ENCODE measurements at places on chromosomes 12 and 14. TPM values are rescaled to one million over a fixed set of nuclear protein-coding genes. Genes with fewer than 3 reads are reported as not detected.
A peak's percentile ranks its signal among the peaks of the same experiment; 100 is the strongest.

Gene TRMT5
- total RNA-seq: 2.8 TPM

DNA sequence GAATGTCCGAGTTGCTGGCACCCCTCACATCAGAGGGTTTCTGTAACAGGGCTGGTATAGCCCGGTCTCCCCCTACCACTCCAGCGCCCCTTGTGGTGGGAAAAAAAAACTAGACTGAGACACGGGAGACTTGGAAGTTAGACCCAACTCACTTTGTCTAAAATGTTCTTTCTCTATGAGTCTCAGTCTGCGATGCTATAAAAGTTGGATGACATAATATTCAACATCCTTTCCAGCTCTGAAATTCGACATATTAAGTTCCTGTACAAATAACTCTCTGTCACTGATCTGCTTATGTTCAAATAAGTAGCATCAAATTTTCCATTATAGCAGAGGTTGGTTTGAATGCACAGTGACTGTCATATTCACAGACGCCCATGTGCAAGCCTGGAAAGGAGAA lies 25.7 kb upstream of the TC2N start:
- peak; percentile 31 for DNase-seq

GRCh38 chr12:1606021-1606622 lies 11.7 kb upstream of the FBXL14 start:
- DNase-seq: peak; percentile 31

DNA sequence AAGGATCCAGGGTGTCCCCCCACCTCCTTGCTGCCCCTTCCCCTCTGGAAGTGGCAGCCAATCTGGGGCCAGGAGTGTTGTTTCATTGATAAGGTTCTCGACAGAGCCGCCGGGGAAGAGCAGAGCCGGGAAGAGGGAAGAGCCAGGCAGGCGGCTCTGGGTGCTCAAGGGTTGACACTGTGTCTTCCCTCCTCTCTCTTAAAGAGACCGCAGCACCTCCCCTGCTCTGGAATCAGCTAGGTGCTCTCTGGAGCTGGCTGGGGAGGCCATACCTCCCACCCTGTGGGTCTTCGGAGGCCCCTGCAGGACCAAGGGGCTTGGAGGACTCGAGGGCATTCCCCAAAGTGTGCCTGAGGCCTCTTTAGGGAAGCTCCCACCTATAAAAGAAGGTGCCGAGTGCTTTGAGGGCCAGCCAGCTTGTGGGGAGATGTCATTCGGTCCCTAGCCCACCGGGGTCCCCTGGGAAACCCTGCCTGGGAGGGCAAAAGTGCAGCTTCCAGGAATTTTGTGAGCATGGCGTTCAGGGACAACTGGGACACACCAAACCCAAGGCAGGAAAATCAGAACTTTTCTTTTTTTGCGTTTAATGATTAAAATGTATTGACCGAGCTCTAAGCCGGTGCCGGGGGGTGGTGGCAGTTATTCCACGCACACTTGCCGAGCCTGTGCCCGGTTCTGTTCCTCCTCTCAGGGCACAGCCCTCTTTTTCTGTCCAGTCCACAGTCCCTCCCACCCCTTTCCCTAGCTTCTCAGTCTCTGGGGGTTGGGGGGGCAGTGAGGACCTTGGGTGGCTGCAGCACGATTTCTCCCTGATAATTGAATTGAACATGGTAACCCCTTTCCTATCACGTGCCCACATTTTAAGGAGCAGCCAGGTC lies 3.0 kb downstream of the SETD1B start:
- DNase-seq: no peak

DNA sequence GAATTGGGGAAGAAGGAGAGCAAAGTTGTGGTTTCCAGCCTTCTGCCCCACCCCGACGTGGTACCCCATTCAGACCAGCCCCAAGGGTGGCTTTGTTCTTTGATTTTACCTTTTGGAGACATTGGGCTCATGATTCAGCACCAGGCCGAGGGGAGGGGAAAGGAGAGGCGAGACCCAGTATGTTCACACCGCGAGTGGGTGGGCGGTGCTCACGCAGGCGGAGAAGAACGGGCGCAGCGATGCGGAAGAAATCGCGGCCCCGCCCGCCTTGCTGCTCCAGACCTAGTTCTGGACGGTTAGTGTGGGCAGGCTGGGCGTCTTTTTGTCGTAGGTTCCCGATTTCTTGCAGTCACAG lies 963 bp downstream of the ATL1 start:
- no peak for DNase-seq

Gene RAD51AP1
- 0.34 TPM for total RNA-seq

Gene SLC4A8
- 0.83 TPM for total RNA-seq

DNA sequence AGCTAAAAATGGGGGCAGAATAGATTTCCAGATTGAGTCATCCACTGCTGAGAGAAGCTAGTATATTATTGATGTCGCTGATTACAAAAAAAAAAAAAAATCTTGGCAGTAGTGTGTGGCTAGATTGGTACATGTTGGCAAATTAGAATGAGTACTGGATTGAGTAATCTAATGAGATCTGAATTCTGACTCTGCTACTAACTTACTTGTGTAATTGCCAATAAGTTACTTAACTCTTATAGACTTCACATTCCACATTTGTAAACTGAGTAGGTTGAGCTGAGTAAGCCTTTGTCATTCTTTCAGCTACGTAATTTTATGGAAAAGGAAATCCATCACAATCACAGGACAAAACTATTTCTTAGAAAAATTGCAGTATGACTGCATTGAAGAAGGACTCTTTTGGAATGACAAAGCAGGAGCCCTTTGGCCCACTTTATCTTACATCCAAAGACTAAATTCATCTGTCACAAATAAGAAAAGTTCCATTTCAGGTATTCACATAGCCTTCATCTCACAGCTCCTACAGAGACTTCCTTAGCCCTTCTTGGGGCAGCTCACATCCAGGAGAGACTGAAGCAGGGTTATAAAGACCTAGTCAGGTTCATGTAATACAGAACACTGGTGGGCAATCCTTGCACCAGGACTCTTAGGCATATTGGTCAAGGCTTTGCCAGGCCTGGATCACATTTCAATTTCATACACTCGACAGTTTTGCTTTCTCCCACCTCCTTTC lies 197.3 kb upstream of the CPNE8 start:
- DNase-seq: no peak

DNA sequence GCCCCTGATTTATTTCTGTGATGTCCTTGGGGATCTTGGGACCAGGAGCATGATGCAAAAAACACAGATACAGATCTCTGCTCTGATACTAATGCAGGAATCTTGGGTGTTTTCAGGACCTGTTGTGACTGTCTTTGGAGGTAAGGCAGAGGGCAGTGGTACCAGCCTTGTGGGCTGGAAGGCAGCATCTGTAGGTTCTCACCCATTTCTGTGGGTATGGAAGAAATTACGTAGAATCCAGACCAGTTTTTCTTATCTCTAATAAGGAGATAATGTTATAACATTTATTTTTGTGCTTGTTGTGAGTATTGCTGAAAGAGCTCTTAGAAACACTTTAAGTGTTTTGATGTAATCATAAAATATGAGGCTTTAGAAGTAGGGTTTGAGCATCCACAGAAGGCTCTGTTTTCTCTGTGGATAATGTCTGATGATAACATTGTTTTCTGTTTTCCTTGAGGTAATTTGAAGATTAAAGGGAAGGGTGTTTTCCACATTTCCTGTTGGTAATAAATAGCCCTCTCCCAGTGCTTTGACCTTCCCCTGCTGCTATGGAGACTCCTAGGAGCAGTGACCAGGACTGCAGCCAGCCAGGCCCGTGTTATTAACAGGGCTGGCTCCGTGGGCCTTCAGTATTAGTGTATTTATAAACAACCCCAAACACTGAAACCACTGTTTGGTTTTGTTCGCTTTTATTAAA lies 9.4 kb upstream of the DCP1B start:
- DNase-seq: no peak

Gene GPR132
- 43.4 TPM for total RNA-seq

GRCh38 chr12:109541413-109541726 lies 31.9 kb downstream of the MMAB start:
- no peak for DNase-seq

GRCh38 chr12:39300799-39301198 lies 142.1 kb downstream of the KIF21A start:
- DNase-seq: no peak

DNA sequence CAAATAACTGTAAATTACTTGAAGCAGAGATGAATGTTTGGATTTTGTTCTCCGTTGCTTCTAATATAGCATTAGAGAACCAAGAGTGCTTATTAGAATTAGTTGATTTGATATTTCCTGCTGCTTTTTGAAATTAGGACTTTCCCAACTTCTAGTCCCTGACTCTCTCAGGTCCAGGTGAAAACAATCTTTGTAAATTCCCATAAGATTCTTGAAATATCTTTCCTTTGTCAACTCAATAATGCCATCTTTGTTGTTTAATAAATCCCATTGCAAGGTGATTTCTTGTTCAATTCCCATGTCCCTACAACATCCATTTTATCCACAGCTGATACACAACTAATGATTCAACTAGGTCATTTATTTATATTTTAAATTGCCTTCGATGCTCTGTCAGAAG lies at the start of gene OR4K2:
Gene OR4K2 (plus strand): TSS at position 301 of the 400 bp plus-strand sequence. CDS start 1,126 bp downstream, outside the sequence.
- DNase-seq: no peak

Gene GNB3
- total RNA-seq: 0.45 TPM

DNA sequence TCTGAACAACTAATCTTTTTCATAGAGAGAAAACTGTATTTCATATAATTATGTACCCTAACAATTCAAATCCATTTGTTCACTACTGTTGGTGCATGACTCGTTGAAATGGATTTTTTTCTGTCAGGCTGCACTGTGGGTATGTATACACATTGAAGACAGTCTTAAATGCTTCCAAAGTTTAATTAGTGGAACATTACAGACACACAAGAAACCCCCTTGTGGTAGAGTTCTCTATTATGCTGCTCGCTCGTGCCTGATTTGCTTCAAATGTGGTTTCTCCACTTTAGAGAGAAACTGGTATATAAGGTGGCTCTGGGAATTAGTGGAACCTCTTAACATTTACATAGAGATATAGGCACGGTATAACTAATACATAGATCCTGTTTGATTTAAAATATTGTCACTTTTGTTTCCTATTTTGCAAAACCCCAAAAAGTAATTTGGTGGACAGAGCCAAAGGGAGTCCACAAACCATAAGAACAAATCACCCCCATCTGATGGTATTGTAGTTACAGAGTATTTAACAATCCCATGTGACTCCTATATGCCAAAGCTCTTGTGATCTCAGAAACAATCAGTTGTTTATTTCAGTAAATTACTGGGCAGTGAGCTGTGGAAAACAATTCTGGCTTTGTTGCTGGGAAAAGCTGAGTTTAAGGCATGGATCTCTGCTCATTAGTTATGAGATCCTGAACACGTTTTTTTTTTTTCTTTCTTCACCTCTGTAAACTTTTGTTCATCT lies 159.5 kb downstream of the BRMS1L start:
- DNase-seq: no peak

Gene OVCH1
- total RNA-seq: not detected

Data from T-helper 17 cell (primary cell).